ENCODE measurements at places on chromosomes 12 and 14. TPM values are rescaled to one million over a fixed set of nuclear protein-coding genes. Genes with fewer than 3 reads are reported as not detected.

DNA sequence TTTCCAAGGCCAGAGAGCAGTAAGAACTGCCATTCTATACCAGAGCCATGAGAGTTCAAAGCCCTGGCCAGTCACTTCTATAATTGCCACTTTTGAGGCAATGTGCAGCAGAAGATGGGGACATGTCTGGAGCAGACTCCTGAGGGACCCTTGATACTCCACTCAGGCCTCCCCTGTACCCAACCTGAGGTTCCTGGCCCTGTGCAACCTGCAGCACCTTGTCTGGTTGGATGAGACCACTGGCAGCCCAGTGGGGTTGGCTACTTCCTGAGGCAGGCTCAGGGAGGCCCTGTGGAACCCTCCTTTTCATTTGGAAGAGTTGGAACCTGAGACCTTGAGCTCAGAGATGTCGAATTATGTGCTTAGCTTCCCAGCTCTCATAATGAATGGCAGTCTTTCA, 54.4 kb downstream of the GALNT16 start:
- H3K4me1 ChIP-seq = no peaks in the 10 kb centered on the region
- no peaks in the 10 kb centered on the region for H3K36me3 ChIP-seq
- no peaks in the 10 kb centered on the region for H3K27me3 ChIP-seq
- no peak overlapping the region for H3K4me3 ChIP-seq
- DNase-seq = no peak
- no peak overlapping the region for H3K27ac ChIP-seq

DNA sequence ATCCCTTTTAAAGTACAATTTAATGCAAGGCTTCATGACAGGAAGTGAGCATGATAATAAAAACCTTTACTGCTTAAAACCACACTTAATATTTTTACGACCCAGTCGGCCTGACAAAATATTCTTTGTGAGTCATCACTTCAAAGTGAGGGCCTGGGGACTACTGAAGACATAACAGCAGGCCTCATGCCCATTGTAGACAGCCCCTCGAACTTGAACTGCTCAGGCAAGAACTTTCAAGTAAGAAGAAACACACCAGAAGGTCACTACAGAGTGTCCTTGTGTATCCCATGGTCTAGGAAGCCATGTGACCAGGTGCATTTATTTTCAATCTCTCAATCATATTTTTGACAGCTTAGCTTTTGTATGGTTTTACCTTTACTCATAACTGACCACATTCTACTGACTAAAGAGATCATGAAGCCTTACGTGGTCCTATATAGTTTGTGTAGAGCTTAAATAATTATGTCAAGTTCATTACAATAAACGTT, 61.4 kb upstream of the MANSC4 start:
- H3K27me3 ChIP-seq = no peaks in the 10 kb centered on the region
- H3K4me3 ChIP-seq = no peak overlapping the region
- no peak overlapping the region for H3K27ac ChIP-seq
- no peaks in the 10 kb centered on the region for H3K4me1 ChIP-seq

GRCh38 chr12:52063981-52064649, 5.7 kb upstream of the ATG101 start:
- H3K4me1 ChIP-seq = peaks cover 6% of the 10 kb centered on the region
- no peaks in the 10 kb centered on the region for H3K27me3 ChIP-seq
- no peak overlapping the region for H3K4me3 ChIP-seq

GRCh38 chr12:24111616-24112015, 162.1 kb upstream of the SOX5 start:
- no peak overlapping the region for H3K4me3 ChIP-seq
- H3K36me3 ChIP-seq = no peaks in the 10 kb centered on the region
- no peaks in the 10 kb centered on the region for H3K4me1 ChIP-seq
- no peak overlapping the region for H3K27ac ChIP-seq

Gene MANSC4
- not detected for total RNA-seq

Gene RNASE3
- not detected for total RNA-seq

- no peak overlapping the region for H3K4me3 ChIP-seq
- no peak overlapping the region for H3K27ac ChIP-seq
- H3K4me1 ChIP-seq = peaks cover 19% of the 10 kb centered on the region
Observed at GRCh38 chr14:67734675-67735074, 33.0 kb downstream of the RDH12 start.
